Calu3 (cell line): ENCODE measurements at places on chromosomes 11 and 22. TPM values are rescaled to one million over a fixed set of nuclear protein-coding genes. Genes with fewer than 3 reads are reported as not detected.

- DNase-seq = no peak
These were observed 8.1 kb downstream of the CSF2RB start for GRCh38 chr22:36921309-36922104.

DNA sequence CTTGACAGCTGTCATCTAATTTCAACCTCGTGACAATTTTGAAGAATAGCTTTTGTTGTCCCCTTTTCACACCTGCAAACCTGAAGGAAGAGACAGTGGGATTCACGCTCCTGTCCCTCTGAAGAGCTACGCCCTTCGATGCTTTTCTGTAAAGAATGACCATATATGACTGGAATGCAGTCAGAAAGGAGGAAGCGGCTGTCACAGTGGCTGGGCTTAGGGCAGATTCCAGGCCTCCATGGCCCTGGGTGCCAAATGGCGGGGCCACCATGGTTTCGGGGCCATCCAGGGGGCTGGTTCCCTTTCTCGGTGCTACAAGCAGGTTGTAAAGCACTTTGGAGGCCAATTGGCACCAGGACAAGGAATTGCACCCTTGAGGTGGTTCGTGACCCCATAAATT, 22.2 kb upstream of the FGF19 start:
- DNase-seq = no peak

DNA sequence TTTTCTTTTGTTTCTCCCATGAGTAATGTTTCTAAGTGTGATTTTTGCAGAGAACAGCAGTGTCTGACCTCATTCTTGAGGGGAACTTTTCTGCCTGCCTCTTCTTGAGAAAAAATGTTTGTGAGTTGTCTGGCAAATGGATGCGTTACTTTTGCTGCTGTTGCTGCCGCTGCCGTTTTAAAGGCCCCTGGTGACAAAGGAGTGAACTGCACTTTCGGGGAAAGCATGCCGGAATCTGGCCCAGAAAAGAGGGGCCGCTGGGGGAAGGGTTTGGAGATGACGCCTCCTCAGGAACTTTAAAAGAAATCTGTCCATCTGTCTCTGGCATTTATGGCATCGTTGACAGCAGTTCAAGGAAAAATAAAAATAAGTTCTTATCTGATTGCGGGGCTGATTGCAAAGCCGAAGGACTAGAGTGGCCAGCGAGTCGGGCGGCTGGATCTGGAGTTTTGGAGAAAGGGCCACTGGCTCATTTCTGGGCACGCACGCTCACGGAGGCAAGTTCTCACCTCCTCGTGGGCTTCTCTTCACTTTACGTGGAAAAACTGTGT, 16.5 kb downstream of the ZBTB16 start:
- peak; percentile 26 for DNase-seq

DNA sequence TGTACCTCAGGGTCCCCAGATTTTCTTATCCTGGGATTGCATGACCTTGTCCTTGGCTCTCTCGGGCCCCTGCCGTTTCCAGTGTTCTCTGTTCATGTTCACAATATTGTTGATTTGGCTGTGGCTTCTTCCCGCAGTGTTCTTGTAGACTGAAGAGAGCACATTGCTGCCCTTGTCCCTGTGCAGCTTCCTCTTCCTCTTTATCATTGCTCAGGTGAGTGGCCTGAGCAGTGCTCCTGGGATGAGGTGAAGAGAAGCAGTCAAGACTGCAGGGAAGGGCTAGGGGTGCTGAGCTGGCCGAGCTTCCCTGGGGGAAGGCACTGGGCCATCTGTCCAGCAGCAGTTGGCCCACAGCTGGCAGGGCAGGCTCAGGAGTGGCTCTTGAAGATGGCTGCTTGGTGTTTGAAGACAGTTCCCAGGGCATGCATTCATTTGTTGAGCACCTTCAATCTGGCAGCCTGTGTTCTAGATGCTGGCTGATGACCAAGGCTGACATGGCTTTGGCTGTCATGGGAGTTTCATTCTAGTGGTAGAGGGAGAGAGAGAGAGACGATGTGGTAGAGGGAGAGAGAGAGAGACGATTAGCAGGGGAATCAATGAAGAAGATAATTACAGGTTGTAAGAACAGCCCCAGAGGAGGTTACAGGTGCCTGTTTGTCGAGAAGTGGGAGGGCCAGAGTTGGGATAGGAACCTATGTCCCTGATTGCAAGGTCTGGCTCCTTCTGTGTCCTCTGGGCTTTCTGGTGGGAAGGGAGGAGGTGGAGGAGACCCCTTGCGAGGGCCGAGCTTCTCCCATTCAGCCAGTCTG, 17.4 kb downstream of the BMAL1 start:
- DNase-seq = no peak

DNA sequence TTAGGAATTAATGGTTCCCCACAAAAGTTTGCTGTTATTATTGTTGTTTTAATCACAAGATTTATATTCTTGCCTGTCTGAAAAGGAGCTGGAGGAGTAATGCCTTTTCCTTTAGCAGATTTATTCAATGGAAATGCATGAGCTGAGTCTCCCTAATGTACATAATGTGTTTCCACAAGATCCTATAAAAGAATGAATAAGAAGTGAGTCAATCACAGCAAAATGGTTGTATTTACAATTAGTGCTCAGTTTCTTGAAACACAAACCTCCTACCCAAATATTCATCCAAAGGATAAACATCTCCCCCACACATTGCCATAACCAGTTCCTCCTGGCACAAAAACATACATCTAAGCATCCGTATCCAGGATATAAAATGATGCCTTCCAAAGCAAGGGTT, 33.3 kb downstream of the ME3 start:
- no peak for DNase-seq

DNA sequence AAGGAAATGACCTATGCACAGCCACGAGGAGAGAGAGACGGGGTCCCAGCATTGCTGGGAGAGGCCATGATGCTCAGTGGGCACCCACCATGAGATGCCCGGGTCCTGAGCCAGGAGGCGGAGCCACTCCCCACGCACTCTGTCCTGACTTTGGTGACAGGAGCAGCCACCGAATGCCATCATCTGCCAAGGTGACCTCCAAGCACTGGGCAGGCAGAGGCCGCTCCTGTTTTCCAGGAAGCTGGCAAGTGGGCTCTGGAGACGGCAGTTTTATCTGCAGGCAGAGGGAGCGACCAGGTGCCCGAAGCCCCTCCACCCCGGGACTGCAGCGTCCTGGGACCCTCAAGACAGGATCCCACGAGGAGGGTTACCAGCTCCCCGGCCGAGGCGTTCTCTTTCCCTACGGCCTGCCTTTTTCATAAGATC, 453.9 kb downstream of the BRD1 start:
- DNase-seq = no peak

DNA sequence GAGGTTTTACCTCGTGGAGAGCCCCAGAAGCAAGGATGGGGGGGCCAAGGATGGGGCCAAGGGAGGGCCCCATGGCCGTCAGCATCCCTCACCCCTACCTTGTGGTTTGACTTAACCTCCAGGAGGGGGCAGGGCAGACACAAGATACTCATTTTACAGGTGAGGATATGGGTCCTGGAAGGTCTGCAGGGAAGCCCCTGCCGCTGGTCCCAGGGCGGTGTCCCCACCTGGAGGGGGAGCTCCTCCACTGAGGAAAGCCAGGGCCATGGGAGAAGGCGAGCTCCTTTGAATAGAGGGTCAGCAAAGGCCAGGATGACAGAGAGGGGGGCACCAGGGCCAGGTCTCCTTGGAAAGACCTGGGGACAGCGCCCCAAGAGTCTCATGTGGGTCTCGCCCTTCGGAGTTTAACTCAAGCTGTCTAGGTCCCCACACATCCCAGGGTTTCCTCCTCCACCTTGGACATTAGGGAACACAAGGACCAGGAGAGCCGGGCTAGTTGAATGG, 5.9 kb upstream of the ADORA2A start:
- DNase-seq = peak; percentile 49

The SLC7A4 gene
- 0.14 TPM in 1 of 2 replicates, not detected in the other for total RNA-seq

The BRSK2 gene
- total RNA-seq = 2.6 and 8.8 TPM in 2 replicates

The DGCR6 gene
- 3.1 and 3.2 TPM in 2 replicates for total RNA-seq

The SPI1 gene
- not detected in 2 replicates for total RNA-seq
